ENCODE measurements at places on chromosomes 4 and X. TPM values are rescaled to one million over a fixed set of nuclear protein-coding genes. Genes with fewer than 3 reads are reported as not detected.

- H3K36me3 ChIP-seq, result no peaks in the 10 kb centered on the region
- H3K27me3 ChIP-seq, result no peaks in the 10 kb centered on the region
- H3K4me1 ChIP-seq, result no peaks in the 10 kb centered on the region
- no peak overlapping the region for H3K27ac ChIP-seq
- DNase-seq, result no peak
Observed at GRCh38 chrX:110044346-110045249, 41.7 kb downstream of the TMEM164 start.

- no peaks in the 10 kb centered on the region for H3K4me1 ChIP-seq
- no peak overlapping the region for H3K27ac ChIP-seq
- H3K36me3 ChIP-seq, result no peaks in the 10 kb centered on the region
- peaks cover 68% of the 10 kb centered on the region for H3K27me3 ChIP-seq
Observed at GRCh38 chr4:1465173-1466033, 59.2 kb upstream of the NKX1-1 start.

DNA sequence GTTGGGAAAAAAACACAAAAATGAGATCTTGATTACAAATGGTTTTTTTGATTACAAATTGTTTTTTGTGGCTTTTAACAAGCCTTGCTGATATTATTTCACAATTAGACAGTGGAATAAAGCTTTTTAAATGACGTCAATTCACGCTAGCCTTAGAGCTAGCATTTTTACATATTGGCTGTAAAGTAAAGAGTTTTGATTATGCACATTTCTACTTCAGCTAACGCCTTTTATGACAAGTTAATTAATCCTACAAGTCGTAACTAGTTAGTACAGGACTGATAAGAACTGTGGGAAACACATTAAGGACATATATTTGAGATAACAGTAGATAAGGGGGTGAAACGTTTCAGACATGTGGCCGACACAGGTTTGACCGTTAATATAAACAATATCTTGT lies 95.7 kb upstream of the ATXN3L start:
- H3K27ac ChIP-seq, result no peak overlapping the region
- DNase-seq, result no peak

DNA sequence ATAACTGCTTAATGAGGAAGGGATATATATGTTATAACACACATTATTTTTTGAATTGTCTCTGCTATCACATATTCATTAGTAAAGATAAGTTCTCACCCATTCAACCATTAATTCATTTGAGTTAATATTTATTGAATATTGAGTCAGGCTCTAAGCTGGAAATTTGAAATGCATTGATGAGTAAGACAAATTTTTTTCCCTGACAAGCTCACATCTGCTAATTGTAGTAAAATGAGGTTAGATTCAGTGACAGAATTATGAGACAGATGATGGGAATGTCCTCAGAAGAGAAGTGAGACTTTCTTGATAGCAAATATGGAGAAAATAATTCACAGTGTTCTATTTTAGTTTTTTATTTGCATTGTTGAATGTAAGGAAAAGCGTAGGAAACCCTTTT lies 194.3 kb downstream of the SLC4A4 start:
- DNase-seq, result no peak
- no peak overlapping the region for H3K4me3 ChIP-seq
- H3K27ac ChIP-seq, result no peak overlapping the region
- H3K27me3 ChIP-seq, result no peaks in the 10 kb centered on the region
- no peaks in the 10 kb centered on the region for H3K36me3 ChIP-seq
- H3K4me1 ChIP-seq, result no peaks in the 10 kb centered on the region

DNA sequence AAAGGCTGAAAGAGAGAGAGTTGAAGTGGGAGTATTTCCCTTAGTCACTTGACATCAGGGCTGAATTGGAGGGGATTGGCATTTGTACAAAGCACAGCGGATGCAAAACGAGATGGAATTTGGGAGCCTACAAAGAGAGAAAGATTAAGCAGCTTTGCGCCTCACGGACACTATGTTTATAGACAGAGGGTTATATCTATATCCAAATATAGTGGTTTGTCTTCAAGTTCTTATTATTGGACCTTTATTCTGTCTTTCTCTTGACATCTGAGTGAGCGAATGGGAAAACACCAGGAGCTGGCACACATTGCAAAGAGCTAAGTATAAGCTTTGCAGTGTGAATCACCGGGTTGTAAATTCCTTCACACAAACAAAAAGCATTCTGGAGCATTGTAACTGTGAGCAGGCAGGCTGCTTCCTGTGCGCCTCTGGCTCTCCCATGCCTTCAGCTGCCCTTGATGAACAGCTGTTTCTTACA lies 500.2 kb downstream of the STIM2 start:
- no peak overlapping the region for H3K27ac ChIP-seq
- DNase-seq, result no peak
- no peak overlapping the region for H3K4me3 ChIP-seq
- no peaks in the 10 kb centered on the region for H3K36me3 ChIP-seq

DNA sequence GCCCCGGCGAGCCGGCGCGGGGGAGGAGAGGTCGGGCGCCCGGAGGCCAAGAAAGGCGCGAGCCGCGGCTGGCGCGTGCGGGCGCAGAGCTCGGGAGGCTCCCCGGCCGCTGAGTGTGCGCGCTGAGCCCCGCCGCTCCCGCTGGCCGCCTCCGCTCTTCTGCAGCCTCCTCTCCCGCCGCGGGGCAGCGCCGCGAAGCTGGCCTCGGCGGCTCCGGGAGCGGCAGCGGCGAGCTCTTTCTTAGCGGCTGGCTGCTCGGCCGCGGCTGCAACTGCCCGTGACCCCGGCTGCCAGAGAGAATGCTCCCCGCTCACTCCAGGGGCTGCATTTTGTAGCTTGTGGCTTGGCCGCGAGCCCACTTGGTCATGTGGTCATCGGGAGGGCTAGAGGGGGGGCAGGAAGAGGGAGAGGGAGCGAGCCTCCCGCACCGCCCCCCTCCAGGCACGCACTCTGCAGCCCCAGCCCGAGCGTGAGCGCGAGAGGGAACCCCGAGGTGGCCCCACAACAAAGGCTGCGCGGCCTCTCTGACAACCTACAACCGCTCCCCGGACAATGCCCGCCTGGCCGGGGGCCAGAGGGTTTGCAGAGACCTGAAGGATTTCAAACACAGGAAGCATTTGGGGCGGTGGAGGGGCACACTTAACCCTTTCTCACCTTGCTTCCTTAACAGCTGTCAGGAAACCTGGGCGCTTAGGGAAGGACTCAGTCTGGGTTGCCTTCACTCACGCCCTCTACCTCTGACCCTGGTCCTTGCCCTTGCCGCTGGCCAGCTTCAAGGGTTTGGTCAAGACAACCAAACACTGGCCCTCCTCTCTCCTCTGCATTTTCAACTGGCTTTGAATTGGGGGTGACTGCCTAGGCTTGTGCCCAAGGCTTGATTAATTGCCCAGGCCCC lies at the start of gene APLN:
TSS of gene APLN (minus strand) at position 305 of the 895 bp plus-strand sequence. CDS start 326 bp downstream, outside the sequence.
- no peak within 1 kb of the TSS for H3K27ac ChIP-seq
- H3K27me3 ChIP-seq, result peaks cover 57% of the 10 kb centered on the region

- H3K27ac ChIP-seq, result peak overlapping the region; percentile 34
- H3K27me3 ChIP-seq, result no peaks in the 10 kb centered on the region
- no peak overlapping the region for H3K4me3 ChIP-seq
- no peaks in the 10 kb centered on the region for H3K36me3 ChIP-seq
Observed at GRCh38 chr4:122584519-122584918, 36.3 kb downstream of the IL21 start.

DNA sequence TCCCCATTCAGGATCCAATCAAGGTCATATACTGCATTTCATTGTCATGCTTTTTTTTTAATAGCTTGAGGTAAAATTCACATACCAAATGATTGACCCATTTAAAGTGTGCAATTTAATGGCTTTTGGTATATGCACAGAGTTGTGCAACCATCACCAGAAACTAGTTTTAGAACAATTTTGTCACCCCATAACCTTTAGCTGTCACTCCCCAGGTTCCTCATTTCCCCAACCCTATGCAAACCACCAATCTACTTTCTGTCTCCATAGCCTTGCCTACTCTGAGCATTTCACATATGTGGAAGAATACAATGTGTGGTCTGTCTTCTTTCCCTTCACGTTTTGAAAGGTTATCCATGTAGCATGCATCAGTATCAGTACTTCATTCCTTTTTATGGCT lies 1.4 kb upstream of the SMAD1 start:
- no peak overlapping the region for H3K27ac ChIP-seq
- H3K4me1 ChIP-seq, result peaks cover 6% of the 10 kb centered on the region
- DNase-seq, result no peak
- H3K4me3 ChIP-seq, result no peak overlapping the region
- H3K27me3 ChIP-seq, result no peaks in the 10 kb centered on the region
- H3K36me3 ChIP-seq, result no peaks in the 10 kb centered on the region

BGN gene
- 9.7 TPM for total RNA-seq

ZNF732 gene
- total RNA-seq, result 0.16 TPM

ZBTB49 gene
- 3.9 TPM for total RNA-seq
